ENCODE measurements at places on chromosomes 2 and 18. TPM values are rescaled to one million over a fixed set of nuclear protein-coding genes. Genes with fewer than 3 reads are reported as not detected.

- no peak for DNase-seq
Measured at GRCh38 chr2:74137651-74138599, 9.8 kb downstream of the BOLA3 start.

SERPINB3 gene
- not detected for polyA plus RNA-seq

DNA sequence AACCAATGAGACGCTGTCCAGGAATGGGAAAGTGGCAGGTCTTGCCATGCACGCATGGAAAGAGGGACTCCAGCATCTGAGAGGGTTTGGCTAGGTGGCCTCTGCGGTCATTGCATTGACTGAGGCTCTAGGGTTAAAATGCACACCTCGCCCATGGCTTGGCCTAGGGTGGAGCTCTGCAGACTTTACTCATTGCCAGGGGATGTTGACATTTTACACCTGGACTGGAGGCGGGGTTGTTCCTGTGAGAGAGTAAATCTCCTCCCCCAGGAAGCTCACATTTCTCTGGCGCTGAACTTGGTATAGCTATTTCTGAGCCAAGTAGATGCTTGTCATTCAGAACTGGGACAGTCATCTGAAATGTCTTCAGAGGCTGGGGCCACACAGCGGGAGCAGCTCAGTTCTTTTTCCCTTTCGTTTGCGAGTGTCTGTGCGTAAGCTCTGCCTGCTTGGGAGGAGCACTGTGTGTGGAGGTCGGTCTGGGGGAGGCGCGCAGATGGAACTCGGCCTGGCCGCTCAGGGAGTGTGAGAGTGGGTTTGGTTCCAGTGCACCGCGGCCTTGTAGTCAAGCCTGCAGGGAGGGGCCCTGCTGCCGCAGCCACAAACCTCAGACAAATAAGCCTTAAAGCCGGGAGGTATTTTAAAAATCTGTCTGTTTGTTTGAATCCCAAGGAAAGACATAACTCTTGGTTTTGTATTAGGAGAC is 76.5 kb downstream of the LPIN1 start:
- no peak for DNase-seq

ALK gene
- 0.10 TPM for polyA plus RNA-seq

DNA sequence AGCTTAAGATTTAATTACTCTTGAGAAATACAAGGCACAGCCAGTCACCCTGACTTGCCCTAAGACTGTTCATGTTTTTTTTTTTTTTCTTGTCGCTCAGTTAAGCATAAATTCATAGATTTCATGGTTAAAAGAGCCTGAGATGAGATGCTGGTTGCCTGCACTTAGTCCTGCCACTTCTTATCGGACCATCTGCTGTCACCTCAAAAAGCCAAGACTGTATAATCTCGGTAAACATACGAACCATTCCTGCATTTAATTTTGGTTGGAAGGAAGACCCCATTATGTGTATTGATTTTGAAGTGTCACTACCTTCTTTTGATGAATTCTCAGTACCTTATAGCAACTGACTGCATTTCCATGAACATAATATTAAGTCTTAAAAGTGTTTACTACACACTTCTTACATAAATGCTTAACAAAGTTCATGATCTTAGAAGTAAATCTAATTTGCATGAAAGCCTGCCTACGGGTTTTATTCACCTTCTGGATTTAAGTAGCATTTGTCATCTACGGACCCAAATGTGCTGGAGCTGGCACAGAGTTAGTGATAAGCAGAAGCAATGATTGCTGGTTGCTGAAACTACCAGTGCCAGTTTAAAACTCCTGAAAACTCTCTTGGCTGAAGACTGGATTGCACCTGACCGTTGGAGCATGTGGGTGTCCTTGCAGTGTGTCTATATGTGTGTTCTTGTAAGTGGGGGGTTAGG is 843.4 kb downstream of the TMEM182 start:
- no peak for DNase-seq

- DNase-seq, result no peak
Measured at GRCh38 chr2:26178746-26179436, 6.0 kb downstream of the GAREM2 start.

DNA sequence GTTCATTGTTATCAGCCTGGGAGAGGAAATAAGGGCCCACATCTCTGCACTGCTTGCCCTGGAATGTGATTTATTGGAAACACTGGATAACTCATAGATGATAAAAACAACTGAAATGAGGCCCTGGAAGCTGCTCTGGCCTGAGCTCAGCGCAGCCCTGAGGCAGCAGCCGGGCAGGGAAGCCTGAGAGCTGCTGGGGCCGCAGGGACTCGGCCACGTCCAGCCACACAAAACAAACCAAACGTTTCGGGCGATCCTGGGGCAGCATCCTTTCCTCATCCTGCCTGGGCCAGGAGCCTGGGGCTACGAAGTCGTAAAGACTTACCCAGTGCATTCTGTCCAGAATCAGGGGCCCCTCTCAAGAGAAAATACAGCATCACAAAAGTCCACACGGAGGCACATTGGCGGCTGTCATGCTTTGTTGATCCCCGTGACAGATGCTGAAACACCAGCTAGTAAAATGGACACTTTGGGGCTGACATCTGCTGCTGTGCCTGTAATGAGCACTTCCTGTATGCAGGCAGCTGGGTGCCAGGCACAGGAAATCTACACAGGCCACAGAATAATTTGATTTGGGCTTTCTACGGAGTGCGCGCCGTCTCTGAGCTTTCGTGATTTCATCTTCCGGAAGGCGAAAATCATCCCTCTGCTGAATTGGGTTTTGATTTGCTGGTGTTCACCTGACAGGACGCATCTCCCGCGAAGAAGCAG is 250.6 kb downstream of the EIPR1 start:
- DNase-seq, result no peak

GRCh38 chr18:36675076-36675475 is 153.7 kb downstream of the TPGS2 start:
- DNase-seq, result no peak

- no peak for DNase-seq
Measured at GRCh38 chr2:65227020-65227455, 593 bp upstream of the ACTR2 start.

NGEF gene
- polyA plus RNA-seq, result not detected

- DNase-seq, result no peak
Measured at GRCh38 chr2:102768892-102769291, 7.1 kb downstream of the TMEM182 start.

DNA sequence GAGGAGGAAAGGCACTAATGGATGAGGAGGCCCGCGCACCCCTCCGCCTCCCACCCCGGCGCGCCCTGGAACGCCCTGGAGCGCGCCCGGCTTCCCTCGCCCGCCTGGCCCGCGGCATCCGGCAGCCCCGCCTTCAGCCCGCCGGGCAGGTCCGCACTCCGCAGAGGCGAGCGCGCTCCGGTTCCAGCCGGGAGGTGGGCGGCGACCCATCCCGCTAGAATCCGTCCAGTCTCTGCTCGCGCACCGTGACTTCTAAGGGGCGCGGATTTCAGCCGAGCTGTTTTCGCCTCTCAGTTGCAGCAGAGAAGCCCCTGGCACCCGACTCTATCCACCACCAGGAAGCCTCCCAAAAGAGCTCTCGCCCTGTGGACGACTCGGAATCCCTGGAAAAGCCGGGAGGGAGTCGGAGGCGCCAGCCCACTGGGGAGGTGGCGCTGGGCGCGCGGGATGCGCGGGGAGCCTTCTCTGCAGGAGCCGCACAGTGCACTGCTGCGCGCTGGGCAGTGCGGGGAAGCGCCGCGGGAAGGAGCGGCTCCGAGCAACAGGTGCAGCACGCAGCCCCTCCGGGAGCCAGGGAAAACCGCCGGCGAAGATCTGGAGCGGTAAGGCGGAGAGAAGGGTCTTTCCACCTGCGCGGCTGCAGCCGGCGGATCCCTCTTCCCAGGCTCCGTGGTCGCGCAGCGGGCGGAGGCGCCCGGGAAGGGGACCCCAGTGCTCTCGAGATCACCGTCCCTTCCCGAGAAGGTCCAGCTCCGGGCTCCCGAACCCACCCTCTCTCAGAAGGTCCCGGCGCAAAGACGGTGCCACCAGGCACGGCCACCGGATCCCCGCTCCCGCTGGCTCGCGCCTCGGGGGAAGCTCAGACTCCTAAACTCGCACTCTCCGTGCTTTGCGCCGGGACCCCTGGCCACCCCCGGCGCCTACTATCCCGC is at the start of gene GALR1:
TSS of gene GALR1 (plus strand) at position 280 of the 932 bp plus-strand sequence. CDS start 701 bp downstream, outside the sequence.
- DNase-seq, result no peak

RGPD6 gene
- 0.96 TPM for polyA plus RNA-seq

TCF4 gene
- 0.92 TPM for polyA plus RNA-seq

ADAM23 gene
- polyA plus RNA-seq, result not detected

RESP18 gene
- polyA plus RNA-seq, result not detected

CDK15 gene
- polyA plus RNA-seq, result not detected
